Effector memory CD4-positive, alpha-beta T cell (primary cell): ENCODE measurements at places on chromosomes 2 and 18.

GRCh38 chr2:232533944-232534710 lies 5.4 kb upstream of the CHRNG start:
- DNase-seq = no peak

GRCh38 chr2:191860760-191861466 lies 14.0 kb upstream of the CAVIN2 start:
- DNase-seq = no peak

GRCh38 chr18:58970943-58971790 lies 106.5 kb downstream of the ZNF532 start:
- no peak for DNase-seq

DNA sequence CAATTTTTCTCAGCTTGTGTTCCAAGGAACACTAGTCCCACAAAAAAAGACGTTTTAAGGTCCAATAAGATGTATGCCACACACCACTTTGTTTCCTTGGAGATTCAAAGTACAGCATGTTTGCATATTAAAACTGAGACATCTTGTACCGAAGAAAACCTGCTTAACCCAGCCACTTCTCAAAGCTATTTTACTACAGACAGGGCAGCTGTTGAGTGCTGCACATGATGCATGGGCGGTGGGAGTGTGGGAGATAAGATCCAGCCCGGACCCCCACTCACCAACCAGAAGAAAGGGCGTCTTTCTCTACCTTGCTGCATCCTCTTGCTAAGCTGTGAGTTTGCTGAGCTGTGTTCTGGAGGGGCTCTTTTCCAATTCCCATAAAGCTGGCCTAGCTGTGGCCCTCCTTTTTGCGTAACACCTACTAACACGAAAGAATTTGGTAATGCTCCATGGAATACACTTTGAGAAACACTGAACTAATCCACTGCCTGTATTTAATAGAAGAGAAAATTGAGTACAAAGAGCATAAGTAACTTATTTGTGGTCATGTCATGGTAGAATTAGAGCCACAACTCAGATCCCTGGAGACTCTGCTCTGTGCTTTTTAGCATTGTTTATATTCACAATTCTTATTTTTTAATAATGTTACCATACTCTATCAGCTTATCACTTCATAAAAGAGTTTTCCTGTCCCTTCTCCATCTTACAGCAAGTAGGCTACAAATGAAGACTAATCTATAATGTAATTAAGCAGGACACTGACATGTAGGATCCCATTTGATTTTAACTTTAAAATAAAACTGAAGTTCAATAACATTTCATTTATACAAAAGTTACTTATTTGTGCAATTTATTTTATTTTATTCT lies 90.0 kb downstream of the PLEKHM3 start:
- no peak for DNase-seq

GRCh38 chr18:13279181-13280069 lies 60.9 kb downstream of the LDLRAD4 start:
- DNase-seq = no peak

DNA sequence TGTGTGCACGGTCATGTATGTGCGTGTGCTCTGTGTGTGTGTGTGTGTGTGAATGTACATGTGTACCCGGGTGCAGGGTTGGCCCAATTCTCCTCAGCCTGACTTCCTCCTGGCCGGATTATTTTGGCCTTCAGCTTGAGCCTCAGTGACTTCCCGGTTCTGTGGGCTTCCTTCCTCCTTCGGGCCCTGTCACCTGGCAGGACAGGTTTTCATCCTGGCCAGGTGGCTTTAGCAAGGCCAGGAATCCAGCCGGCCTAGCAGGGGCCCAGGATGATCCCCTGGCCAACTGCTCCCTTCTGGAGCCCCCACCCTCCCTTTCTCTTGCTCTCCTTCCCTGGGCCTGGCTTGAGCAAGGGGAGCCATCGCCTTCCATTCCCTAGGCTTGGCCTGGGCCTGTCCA lies 140.5 kb downstream of the INHBB start:
- DNase-seq = no peak

DNA sequence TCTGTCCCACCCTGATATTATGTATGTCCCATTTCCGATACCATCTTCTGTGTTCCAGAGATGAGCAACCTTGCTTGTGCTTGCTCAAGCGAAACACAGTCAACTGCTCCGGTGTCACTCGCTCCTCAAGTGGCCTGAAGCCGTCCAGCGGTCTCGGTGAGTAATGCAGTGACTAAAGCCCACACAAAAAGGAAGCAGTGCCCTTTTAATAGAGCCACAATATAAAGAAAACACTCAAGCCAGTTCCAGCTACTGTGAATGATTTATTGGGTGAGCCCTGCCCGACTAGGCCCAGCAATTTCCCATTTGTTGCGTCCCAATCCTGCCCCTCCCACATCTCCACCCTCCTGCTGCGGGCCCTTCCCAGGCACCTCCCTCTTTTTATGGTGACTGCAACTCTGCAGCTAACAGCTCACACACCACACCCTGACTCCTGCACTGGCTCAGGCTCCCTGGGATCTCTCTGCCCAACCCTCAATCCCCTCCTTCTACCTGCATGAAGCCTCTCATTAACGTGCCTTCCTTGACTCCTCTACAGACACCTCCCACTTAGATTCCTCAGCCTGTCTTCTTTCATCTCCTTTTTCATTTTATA lies 44.2 kb upstream of the DSC1 start:
- DNase-seq = no peak

GRCh38 chr2:54419388-54419787 lies 36.7 kb upstream of the SPTBN1 start:
- DNase-seq = no peak

DNA sequence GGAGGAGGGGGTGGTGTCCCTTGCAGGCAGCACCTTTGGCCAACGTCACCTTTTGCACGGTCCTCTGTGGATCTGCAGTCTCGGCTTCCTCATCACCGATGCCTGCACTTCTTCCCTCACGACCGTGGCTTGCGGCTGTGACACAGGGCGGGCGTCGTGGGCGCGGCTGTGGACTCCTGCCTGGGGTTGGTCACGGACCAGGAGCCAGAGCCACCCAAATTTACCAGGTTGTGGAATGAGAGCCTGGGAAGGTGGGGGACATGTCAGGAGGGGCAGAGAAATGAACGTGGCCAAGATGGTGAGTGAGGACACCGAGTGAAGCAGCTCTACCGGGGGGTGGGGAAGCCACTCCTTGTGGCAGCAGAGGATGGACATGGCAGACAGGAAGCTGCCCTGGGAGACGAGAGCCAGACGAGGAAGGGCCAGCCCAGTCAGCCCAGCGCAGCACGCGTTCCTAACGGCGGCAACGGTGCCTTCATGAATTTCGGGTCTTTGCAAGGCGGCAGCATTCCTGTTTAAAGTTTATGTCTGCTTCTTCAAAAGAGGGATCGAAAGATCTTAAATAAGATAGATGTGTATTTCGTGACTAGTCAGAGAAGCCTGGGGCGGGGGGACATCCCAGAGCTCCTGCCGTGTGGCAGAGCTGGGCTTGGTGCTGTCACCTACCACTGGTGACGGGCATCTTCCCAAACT lies 84.2 kb downstream of the LRRFIP1 start:
- no peak for DNase-seq
